Peyer's patch (tissue), 4 donors: ENCODE measurements at places on chromosomes 2 and 18. TPM values are rescaled to one million over a fixed set of nuclear protein-coding genes. Genes with fewer than 3 reads are reported as not detected.

DNA sequence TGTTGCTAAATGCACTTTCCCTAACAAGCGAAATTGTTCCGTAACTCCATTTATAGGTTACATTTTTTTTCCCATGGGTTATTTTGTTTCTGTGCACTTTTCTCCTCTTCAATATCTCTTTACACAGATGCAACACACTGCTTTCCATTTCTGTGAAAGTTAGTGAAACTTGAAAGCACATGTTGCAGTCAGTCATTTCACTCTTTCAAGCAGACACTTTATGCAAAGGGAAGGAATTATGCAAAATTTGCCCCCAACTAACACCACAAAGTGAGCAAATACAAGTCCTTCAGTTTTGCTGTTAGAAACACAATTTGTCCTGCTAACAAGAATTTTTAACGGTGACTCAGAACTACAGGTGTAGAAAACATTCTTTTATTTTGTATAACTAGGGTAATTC lies 124.8 kb downstream of the PTH2R start:
- H3K4me1 ChIP-seq = no peaks in the 10 kb centered on the region
- H3K4me3 ChIP-seq = no peak overlapping the region
- H3K27me3 ChIP-seq = no peaks in the 10 kb centered on the region
- no peak for DNase-seq

- no peaks in the 10 kb centered on the region for H3K4me1 ChIP-seq
- H3K27me3 ChIP-seq = no peaks in the 10 kb centered on the region
- no peak overlapping the region for H3K4me3 ChIP-seq
- H3K27ac ChIP-seq = no peak overlapping the region
- H3K36me3 ChIP-seq = no peaks in the 10 kb centered on the region
- no peak for DNase-seq
Observed at GRCh38 chr2:17740203-17740602, 13.4 kb downstream of the SMC6 start.

DNA sequence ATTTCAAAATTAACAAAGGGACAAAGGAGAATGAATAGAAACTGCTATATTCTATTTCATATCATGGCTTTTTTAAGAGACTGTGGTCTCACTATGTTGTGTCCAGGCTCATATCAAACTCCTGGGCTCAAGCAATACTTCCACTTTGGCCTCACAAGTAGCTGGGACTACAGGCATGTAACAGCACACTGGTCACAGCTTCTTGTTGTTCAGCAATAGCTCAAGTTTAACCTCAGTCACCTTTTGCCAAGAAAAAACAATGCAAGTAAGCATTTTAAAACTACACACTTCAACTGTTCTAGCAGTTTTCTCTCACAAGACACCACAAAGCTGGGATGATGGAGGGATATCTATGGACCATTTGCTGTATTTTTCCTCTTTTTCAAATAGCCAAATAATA lies 77.1 kb downstream of the ANKRD44 start:
- no peak for DNase-seq
- H3K27ac ChIP-seq = no peak overlapping the region
- H3K27me3 ChIP-seq = no peaks in the 10 kb centered on the region
- H3K4me3 ChIP-seq = no peak overlapping the region

GRCh38 chr2:45554073-45554741 lies 56.9 kb downstream of the SRBD1 start:
- no peaks in the 10 kb centered on the region for H3K27me3 ChIP-seq
- no peak overlapping the region for H3K4me3 ChIP-seq
- no peaks in the 10 kb centered on the region for H3K4me1 ChIP-seq
- no peaks in the 10 kb centered on the region for H3K36me3 ChIP-seq
- no peak overlapping the region for H3K27ac ChIP-seq
- no peak for DNase-seq

FBLN7 gene
- 7.4 TPM for total RNA-seq

- no peaks in the 10 kb centered on the region for H3K36me3 ChIP-seq
- no peaks in the 10 kb centered on the region for H3K4me1 ChIP-seq
Observed at GRCh38 chr2:218822622-218823021, 9.0 kb downstream of the PRKAG3 start.

DNA sequence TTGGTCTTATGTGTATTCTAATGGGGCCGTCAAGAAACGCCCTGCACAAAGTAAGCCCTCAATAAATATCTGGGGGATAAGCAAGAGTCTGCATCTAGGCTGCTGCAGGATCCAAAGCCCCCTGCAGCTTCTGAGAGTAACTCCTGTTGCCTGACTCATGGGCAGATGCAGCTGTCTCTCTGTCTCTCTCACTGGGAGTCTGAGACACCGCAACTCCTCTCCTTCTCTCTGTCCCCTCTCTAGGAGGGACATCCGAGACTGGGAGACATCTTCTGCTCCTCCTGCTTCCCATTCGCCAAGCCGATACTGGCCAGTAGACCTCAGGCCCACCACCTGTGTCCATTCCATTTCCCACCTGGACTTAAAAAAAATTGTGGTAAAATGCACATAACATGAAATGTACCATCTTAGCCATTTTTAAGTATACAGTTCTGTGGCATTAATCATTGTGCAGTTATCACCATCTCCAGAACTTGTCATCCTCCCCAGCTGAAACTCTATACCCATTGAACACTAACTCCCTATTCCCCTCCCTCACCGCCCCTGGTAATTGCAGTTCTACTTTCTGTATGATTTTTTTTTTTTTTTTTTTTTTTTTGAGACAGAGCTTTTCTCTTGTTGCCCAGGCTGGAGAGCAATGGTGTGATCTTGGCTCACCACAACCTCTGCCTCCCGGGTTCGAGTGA lies 20.1 kb downstream of the DYSF start:
- no peak for DNase-seq
- no peaks in the 10 kb centered on the region for H3K4me1 ChIP-seq
- H3K36me3 ChIP-seq = no peaks in the 10 kb centered on the region
- H3K27me3 ChIP-seq = no peaks in the 10 kb centered on the region
- H3K27ac ChIP-seq = no peak overlapping the region

SEPTIN10 gene
- 55.2 TPM for total RNA-seq

DNA sequence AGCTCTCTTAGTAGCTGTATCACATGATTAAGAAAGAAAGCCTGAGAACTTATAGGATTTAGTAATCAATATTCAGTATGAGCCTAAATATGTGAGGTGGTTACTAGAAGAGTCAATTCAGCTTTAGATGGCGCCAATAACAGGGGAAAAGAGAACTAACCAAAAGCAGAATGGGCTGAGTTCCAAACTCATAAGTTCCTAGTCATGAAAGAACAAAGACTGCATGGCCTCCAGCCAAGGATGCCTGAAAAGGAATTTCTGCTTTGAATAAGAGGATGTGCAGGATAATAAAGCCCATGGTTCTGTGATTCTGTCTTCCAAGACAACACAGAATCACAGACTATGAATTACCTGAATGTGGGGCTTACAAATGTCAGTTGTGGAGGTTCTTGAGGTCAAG lies 196.5 kb downstream of the SATB2 start:
- H3K4me3 ChIP-seq = no peak overlapping the region
- no peaks in the 10 kb centered on the region for H3K36me3 ChIP-seq
- H3K4me1 ChIP-seq = no peaks in the 10 kb centered on the region
- no peak overlapping the region for H3K27ac ChIP-seq
- H3K27me3 ChIP-seq = no peaks in the 10 kb centered on the region

- peak; percentile 17 for DNase-seq
- no peak overlapping the region for H3K4me3 ChIP-seq
- H3K27me3 ChIP-seq = no peaks in the 10 kb centered on the region
- H3K4me1 ChIP-seq = no peaks in the 10 kb centered on the region
- no peak overlapping the region for H3K27ac ChIP-seq
Observed at GRCh38 chr2:191302459-191303139, 57.4 kb downstream of the MYO1B start.

- H3K27ac ChIP-seq = no peak overlapping the region
- no peak for DNase-seq
- no peaks in the 10 kb centered on the region for H3K36me3 ChIP-seq
- no peaks in the 10 kb centered on the region for H3K4me1 ChIP-seq
- no peak overlapping the region for H3K4me3 ChIP-seq
- H3K27me3 ChIP-seq = no peaks in the 10 kb centered on the region
Observed at GRCh38 chr2:152437276-152438108, 102.5 kb downstream of the FMNL2 start.

DNA sequence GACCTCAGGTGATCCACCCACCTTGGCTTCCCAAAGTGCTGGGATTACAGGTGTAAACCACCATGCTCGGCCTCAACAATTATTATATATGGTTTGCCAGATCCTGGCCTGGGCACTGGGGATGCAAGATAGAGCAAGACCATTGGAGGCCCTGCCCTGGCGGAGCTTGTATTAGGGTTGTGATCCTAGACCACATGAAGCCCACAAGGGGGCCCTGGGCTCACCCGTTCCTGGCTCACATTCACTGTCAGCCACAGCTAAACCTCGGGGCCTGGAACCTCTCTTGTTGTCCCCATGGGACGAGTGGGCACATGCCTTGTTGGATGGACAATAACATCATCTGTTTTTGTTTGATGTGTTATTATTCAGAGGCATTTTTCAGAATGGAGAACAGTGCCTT lies 14.9 kb downstream of the HPCAL1 start:
- no peaks in the 10 kb centered on the region for H3K27me3 ChIP-seq
- no peaks in the 10 kb centered on the region for H3K36me3 ChIP-seq
- H3K4me3 ChIP-seq = no peak overlapping the region

DNA sequence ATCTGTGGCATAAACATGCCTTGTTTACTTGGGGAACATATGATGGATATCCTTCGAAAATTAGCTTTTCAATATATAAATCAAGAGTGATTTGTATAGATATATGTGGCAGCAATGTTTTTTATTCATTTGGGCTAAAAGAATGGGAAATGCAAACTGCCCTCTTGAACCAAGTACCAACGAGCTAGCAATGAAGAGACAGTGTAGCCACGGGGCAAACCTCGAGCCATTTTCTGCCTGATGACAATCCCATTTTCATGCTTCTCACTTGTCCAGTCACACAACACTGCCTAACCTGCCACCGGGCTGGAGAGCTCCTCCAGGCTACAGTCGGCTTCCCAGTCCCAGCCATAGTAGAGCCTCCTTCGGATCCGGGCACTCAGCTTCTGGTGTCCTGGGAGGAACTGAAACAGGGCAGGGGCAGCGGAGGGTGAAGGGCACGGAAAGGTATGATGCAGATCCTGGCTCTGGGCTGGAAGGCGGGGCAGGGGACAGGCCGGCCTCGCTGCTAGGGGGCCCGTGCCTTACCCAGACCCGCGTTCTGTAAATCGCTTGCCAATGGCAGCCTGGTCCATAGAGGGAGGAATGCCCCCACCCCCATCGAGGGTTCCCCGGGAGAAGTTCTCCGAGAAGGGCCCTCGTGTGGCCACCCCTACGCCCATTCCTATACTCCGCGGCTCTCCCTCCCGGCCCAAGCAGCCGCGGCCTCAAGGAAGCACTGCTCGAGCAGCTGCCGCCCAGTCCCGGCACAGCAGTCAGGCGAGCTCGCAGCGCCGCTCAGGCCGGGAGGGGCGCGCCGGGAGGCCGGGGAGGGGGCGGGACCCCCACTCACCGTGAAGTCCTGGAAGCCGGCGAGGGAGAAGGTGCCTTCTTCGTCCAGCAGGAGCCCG lies 552 bp downstream of the CNPPD1 start:
- peak overlapping the region; percentile 74 for H3K4me3 ChIP-seq
- H3K27me3 ChIP-seq = no peaks in the 10 kb centered on the region
- DNase-seq = peak; percentile 73

ZNF385B gene
- total RNA-seq = 1.6 TPM

DNA sequence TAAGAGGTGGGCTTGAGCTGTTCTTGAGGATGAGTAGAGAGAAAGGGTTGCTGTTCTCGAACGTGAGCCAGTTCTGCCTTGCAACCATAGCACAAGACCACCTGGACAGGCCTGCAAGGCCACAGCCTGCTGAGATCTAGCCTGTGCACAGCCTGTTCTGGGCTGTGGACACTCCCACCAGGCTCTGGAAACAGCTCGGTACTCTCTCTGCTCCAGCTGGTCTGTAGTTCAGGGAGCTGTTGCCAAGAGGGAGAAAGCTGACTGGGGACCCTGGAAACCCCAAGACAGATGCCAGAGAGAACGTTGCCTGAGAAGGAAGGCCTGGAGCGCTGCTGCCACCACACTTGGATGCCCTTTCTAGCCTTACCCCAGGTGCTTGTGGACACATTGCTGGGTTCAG lies 69.8 kb downstream of the CTIF start:
- DNase-seq = no peak
- H3K36me3 ChIP-seq = no peaks in the 10 kb centered on the region
- H3K27me3 ChIP-seq = no peaks in the 10 kb centered on the region
- H3K4me3 ChIP-seq = no peak overlapping the region

ABCG5 gene
- 3.5 TPM for total RNA-seq

- DNase-seq = no peak
- peaks cover 5% of the 10 kb centered on the region for H3K27me3 ChIP-seq
- no peaks in the 10 kb centered on the region for H3K36me3 ChIP-seq
- H3K27ac ChIP-seq = no peak overlapping the region
- H3K4me1 ChIP-seq = no peaks in the 10 kb centered on the region
Observed at GRCh38 chr2:180739070-180739469, 241.3 kb upstream of the UBE2E3 start.

DNA sequence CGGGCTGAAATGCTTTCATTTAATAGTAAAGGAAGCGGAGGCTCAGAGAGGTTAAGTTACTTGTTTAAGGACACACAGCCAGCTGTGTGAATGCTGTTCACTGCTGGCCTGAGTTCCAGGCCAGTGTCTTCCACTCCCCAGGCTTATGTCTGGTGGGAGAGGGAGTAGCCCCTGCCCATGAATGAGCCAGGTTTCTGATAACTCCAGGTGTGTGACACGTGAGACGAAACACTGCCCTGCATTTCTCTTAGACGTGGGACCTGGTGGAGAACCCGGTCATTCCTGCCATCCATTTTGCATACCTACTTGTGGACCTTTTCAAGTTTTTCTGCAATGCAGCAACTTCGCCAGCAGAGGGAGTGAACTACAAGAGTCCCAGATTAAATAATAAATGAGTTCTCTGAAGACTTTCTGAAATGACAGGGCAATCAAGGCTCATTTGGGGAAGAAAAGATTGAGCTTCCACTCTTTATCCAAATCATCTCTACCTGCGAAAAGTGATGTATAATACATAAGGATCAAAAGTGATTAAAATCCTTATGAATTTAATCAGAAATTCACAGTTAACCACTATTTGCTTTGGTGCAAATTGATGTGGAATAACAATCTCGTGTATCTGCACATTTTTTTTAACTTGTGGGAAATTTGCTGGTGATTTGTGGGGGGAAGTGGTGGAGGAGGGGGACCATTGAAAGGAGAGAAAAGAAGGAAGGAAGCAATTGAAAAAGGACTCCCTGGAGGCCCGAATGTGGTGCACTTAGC lies 79.4 kb upstream of the ASB18 start:
- no peak overlapping the region for H3K27ac ChIP-seq
- no peaks in the 10 kb centered on the region for H3K4me1 ChIP-seq
- H3K36me3 ChIP-seq = no peaks in the 10 kb centered on the region
- no peak overlapping the region for H3K4me3 ChIP-seq
- no peaks in the 10 kb centered on the region for H3K27me3 ChIP-seq
- no peak for DNase-seq

DNA sequence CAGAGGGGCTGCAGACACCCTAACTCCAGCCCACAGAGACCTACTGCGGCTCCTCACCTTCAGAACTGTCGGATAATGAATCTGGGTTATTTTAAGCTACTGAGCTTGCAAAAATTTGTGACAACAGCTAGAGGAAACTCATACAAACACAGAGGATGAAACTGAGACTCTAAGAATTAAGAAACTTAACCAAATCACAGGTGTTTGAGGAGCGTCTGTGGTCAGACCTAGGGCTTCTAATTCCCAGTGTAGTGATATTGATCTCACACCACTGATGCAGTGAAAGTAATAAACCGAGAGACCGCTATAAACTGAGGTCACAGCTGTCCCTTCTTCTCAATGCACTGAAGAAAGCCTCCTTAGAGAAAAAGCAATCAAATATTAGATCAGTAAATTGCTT lies 110.1 kb downstream of the RGPD3 start:
- no peak for DNase-seq
- H3K4me3 ChIP-seq = no peak overlapping the region
- H3K4me1 ChIP-seq = no peaks in the 10 kb centered on the region
- H3K36me3 ChIP-seq = no peaks in the 10 kb centered on the region

- H3K36me3 ChIP-seq = no peaks in the 10 kb centered on the region
- no peak overlapping the region for H3K4me3 ChIP-seq
- no peaks in the 10 kb centered on the region for H3K4me1 ChIP-seq
Observed at GRCh38 chr2:192885569-192886160, 690.9 kb upstream of the TMEFF2 start.
